ENCODE measurements at places on chromosomes 2 and 18.

GRCh38 chr2:11393711-11394236 is 49.3 kb upstream of the ROCK2 start:
- DNase-seq: no peak

GRCh38 chr18:13239171-13239956 is 20.8 kb downstream of the LDLRAD4 start:
- DNase-seq: no peak

- DNase-seq: no peak
Observed at GRCh38 chr2:9656270-9656766, 25.5 kb upstream of the YWHAQ start.

DNA sequence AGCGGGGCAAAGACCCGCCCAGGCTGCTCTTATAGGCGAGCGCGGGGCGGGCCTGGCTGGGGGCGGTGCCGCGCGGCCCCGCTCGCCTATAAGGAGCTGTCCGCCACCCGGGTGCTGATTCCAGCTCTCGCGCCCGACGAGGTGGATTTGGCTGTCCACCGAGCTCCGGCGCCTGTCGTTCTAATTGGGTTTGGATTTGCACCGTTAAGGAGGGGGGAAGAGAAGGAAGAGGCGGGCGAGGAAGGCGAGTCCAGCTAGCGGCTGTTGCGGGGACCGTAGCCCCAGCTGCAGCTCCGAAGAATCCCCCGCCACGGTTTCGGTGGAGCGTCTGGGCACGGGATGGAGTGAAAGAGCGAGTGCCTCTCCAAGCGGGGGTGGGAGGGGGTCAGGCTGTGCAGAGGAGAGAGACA is at the start of gene CNTNAP5:
Gene CNTNAP5, plus strand, starts transcription at position 117 of the 410 bp plus-strand sequence. CDS start 364 bp downstream, outside the sequence.
- DNase-seq: no peak

Data from right atrium auricular region (tissue), 2 donors.